Endodermal cell (in vitro differentiated cells): ENCODE measurements at places on chromosomes 1 and 21.

DNA sequence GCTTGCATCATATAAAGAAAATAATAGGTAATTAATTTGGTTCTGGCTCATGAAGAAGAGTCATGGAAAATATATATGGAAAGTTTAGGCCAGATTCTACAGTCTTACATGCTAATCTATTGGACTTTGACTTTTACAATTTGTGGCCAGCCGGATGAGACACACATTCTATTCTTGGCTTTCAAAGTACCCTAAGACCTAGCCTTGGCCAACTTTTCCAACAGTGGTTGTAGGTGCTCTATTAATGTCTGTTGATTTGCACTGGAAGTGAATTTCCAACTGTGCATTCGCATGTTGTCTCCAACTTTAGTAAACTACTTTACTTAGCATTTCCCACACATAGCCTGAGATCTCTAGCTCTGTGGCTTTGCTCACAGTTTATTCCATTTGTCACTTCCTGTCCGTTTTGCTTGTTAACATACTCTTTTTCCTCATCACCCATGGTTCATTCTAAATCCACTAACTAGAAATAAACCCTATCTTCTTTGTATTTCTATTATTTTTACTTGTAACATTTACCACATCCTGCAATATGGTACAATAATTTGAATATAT is 644.0 kb downstream of the PTPRC start:
- no peak overlapping the region for H3K4me3 ChIP-seq
- H3K36me3 ChIP-seq = no peaks in the 10 kb centered on the region
- H3K27ac ChIP-seq = no peak overlapping the region
- H3K27me3 ChIP-seq = no peaks in the 10 kb centered on the region
- no peak for DNase-seq
- no peaks in the 10 kb centered on the region for H3K4me1 ChIP-seq

DNA sequence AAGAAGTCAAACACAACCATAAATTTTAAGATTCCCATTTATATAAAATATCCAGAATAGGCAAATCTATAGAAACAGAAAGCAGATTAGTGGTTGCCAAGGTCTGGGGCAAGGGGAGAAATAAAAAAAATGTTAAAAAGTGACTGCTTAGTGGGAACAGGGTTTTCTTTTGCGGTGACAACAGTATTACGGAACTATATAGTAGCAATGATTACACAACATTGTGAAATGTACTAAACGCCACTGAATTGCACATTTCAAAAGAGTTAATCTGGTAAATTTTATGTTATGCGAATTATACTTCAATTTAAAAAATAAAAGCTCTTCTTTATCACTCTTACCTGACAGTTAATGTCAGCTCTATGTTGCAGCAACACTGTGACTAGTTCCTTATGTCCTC is 105.2 kb downstream of the ACBD6 start:
- DNase-seq = no peak
- no peak overlapping the region for H3K4me3 ChIP-seq
- no peaks in the 10 kb centered on the region for H3K4me1 ChIP-seq
- H3K36me3 ChIP-seq = peaks cover 3% of the 10 kb centered on the region

GRCh38 chr1:22420455-22421053 is 31.1 kb upstream of the ZBTB40 start:
- DNase-seq = peak; percentile 97
- H3K27me3 ChIP-seq = no peaks in the 10 kb centered on the region
- H3K36me3 ChIP-seq = no peaks in the 10 kb centered on the region
- no peak overlapping the region for H3K4me3 ChIP-seq

- H3K27ac ChIP-seq = no peak overlapping the region
- H3K4me1 ChIP-seq = no peaks in the 10 kb centered on the region
- DNase-seq = no peak
- H3K4me3 ChIP-seq = no peak overlapping the region
- H3K36me3 ChIP-seq = no peaks in the 10 kb centered on the region
- H3K27me3 ChIP-seq = peaks cover 94% of the 10 kb centered on the region
Observed at GRCh38 chr1:177306019-177306415, 135.3 kb downstream of the BRINP2 start.

DNA sequence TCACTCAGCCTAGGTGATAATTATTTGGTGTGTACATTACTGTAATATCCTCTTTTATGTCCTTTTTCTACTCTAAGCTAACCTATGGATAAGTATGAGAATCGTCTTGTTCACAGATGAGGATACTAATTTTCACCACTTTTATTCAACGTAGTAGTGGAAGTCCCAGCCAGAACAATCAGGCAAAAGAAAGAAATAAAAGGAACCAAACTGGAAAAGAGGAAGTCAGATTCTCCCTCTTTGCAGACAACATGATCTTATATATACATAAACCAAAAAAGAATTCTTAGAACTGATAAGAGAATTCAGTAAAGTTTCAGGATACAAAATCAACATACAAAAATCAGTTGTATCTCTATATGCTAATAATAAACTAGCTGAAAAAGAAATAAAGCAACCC is 12.6 kb upstream of the RGL1 start:
- H3K4me3 ChIP-seq = no peak overlapping the region
- no peaks in the 10 kb centered on the region for H3K36me3 ChIP-seq
- no peaks in the 10 kb centered on the region for H3K4me1 ChIP-seq
- H3K27ac ChIP-seq = no peak overlapping the region
- peaks cover 7% of the 10 kb centered on the region for H3K27me3 ChIP-seq
